ENCODE measurements at places on chromosomes 7 and 10.

GRCh38 chr7:24825931-24826661 lies 68.8 kb upstream of the GSDME start:
- no peak for DNase-seq

DNA sequence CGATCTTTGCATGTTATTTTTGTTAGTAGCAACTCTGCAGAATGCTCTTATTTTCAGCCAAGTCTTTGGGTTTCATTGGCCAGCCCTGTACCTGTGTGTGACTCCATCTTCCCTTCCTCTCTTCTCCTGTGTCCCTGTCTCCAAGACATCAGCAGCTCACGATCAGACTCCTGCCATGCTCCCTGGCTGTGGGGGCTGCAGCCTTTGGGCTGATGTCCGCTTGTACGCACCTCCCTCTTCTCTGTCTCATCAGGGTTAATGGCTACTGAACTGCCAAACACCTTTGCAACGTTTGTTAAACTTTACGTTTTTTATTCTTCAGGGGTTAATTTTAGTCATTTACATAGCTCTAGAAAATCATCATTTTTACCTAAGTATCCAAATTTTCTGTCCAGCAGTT lies 103.5 kb upstream of the RET start:
- no peak for DNase-seq

DNA sequence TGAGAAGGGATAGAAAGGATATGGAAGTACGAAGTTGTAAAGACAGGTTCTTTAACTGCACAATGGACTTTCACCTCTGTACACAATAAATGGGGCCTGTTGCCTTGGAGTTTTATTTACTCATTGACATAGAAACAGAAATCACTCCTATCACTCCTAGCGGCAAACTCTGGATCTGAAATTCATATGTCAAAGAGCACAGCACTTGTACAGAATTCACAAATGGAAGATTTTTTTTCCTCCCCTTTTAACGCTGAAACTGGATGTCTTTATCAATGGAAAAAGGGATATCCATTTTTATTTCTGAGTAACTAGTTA lies 18.2 kb downstream of the NT5C3A start:
- no peak for DNase-seq

DNA sequence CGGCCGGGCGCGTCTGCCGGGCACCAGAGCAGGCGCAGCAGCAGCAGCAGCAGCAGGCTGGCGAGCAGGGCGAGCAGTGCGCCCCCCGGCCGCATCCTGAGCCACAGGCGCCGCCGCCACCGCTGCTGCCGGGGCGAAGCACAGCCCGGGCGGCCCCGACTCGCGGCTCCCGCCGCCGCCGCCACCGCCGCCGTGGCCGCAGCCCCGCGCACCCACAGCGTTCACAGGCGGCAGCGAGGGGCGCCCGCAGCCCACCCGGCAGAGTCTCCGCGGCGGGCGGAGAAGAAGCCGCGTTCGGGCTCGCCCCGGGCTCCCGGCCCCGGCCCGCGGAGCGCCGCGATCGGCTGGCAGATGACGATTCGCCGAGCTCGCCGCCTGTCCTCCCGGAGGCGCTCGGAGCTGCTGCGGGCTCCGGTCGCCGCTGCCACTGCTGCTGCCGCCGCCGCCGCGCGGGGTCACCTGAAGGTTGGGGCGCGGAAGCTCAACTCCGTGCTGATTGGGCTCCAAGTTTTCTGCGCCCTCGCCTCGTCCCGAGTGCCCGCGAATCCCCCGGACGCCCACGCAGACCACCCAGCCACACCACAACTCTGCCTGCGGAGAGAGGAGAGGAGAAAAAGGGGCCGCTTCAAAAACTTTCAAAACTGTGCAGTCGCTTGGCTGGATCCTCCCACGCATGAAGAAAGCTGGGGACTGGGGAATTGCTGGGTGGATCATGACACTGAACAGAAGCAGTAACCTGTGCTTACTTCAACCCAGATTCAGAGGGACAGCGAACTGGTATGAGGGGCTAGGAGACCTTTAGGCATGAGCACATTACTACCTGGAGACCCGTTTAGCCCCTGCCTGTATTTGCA lies at the start of gene ST8SIA6:
Gene ST8SIA6, minus strand, starts transcription at position 435 of the 854 bp plus-strand sequence. Its CDS starts 340 bp downstream, at position 95.
- no peak for DNase-seq

GRCh38 chr7:65907501-65908198 lies 34.8 kb downstream of the VKORC1L1 start:
- DNase-seq = no peak

DNA sequence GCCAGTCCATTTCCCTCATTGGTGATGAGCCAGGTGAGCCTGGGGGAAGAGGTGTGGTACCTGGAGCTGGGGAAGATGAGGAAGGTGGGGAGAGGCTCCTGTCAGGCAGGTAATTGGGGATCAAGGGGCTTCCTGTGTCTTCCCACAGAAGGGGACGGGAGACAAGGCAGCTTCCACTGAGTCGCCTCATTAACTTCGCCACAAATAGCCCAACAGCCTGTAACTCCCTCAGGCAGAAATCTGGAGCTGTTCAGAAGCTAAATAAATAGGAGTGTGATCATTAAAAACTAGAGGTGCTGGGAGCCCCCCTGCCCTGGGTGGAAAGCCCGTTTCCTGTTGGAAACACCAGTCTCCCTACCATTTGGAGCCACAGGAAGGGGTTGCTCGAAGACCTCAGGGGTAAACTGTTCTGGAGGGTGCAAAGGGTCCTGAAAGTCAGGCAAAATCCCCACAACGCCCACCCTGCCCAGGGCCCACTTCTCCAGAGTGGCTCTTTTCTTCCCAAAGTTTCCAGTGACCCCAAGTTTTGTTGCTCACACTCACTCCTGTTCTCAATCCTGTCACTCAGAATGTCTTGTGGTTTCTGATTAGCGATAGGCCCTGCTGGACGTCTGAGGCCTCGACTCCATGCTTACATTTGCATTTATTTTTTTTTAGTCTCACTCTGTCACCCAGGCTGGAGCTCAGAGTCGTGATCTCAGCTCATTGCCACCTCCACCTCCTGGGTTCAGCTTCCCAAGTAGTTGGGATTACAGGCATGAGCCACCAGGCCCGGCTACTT lies 25.7 kb downstream of the UNC5B start:
- no peak for DNase-seq

DNA sequence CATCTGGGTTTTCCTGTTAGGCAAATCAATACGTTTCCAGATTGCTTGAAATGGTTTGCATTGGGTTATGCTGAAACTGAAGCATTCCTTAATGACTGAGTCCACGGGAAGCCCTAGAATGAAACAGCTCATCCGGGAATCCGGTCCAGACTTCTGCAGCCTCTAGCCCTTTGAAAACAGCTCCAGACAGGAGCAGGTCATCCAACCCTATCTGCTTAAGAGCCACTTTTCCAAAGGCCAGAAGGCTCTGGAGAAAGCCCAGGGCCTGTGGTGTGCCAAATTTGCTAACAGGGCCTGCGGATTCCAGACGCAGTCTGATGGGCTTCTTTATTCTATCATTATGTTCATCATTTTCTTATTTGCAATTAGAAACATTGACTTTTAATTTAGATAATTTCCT lies 265.4 kb downstream of the SKIDA1 start:
- no peak for DNase-seq

GRCh38 chr10:2019281-2019680 lies 282.0 kb upstream of the ADARB2 start:
- DNase-seq = no peak

DNA sequence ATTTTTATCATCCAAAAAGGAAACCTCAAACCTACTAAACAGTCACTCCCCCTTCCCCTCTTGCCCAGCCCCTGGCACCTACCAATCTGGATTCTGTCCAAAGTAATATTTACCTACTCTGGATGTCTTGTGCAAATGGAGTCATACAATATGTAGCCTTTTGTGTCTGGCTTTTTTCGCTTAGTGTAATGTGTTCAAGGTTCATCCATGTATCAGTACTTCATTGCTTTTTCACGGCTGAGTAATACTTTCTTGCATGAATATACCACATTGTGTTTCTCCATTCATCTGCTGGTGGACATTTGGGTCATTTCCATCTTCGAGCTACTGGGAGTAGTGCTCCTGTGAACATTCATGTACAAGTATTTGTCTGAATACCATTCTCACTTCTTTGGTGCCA lies 113.6 kb downstream of the EEPD1 start:
- no peak for DNase-seq

DNA sequence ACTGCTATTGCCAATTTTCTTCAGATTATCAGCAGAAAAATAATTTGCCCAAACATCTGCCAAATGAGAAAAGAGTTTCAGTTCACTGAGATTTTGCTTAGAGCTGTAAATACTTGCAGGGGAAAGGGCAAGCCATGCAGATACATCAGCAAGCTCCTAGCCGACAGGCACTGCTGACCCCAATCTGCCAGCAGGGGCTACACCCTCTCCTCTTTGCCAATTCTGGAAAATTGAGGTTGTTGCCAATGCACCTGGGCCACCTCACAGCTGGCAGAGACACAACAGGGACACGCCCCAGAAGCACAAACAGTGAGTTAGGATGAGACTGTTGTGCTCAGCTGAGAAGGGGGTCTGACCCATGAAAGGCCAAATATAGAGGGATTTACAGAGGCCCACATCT lies 129.5 kb upstream of the MYO3A start:
- no peak for DNase-seq

GRCh38 chr10:113187063-113187777 lies 237.2 kb downstream of the TCF7L2 start:
- no peak for DNase-seq

GRCh38 chr10:110747609-110748464 lies 103.7 kb downstream of the RBM20 start:
- no peak for DNase-seq

DNA sequence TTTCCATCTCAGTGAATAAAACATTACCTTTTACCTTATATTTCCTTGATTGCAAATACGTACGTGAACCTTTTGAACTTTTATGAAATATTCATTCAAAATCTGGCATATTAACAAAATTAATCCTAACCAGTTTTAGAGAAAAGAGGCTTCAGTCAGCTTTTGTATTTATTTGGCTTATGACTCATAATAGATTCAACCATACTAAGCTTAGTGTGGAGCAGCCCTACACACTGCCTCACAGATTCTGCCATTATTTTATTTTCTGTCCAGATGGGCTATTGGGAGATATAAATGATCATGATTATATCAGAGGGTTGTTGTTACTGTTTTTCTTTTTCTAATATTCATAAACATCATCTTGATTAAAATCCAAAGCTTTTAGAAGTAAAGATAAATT lies 325.5 kb downstream of the GPR37 start:
- no peak for DNase-seq

DNA sequence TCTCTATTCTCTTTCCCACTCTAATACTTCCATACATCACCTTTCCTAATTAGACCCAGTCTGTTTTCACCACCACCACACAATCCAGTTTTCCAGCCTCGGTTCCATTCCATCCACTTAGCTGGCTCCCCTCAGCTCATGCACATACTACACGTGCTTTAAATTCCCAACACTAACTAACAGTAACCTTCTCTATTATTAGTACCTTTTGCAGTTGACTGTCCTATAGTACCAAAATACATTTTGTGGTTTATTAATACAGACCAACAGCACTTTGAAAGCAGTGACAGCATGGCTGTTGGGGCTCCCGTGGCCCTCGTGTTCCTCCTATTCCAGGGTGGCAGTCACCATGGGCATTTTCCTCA lies 64.9 kb downstream of the LARP4B start:
- DNase-seq = no peak

- no peak for DNase-seq
Observed at GRCh38 chr7:84204655-84205054, 10.1 kb upstream of the SEMA3A start.

Data from DMS79 (cell line).